BJ (cell line): ENCODE measurements at places on chromosomes 7 and 10.

DNA sequence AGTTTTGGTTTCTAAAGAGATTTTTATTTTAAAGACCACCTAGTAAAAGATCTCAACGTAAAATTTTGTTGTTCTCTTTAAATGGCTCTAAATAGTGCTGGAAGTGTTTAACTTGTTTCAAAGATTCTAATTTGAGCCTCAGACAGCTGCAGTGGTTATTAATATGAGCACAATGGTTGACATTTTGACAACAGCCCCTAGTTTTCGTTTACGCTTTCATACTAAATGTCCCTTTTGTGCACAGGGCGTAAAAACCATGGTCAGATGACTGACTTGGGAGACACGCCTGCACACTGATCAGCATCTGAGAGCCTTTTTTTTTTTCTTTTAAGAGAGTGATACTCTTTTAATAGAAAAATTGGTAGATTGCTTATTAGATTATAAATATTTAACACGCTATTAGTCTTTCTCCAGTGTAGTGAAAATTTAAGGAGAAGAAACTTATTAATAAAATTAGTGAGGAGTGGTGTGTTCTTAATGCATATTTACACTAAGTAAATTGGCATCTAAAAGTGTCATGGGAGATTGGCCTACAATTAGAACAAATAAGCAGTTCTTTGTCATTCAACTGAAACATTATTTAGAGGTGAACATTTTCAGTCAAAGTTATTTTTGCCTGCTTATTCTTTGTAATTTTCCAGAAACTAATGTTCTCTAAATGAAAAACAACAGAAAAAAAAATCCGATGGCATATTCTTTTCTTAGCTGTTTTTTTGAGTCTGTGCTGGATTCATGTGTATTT is 182.8 kb upstream of the PHYHIPL start:
- DNase-seq: no peak

- DNase-seq: no peak
Measured at GRCh38 chr7:158858592-158859503, 2.5 kb downstream of the DYNC2I1 start.

DNA sequence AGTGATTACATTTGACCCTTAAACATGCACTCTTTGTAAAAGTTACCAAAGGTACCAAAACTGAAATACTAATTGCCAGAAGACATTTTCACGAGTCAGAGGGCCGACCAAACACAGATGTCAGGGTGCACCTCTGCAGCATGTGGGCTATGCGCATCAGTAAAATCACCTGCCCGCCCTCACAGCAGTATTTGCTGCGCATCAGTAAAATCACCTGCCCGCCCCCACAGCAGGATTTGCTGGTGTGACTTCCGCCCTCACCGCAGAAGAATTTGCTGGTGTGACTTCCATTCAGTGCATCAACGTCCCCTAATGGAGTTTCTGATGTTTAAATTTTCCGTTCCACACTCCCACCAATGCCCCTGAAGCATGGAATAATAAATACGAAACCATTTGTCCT is 202.9 kb downstream of the PTPRN2 start:
- DNase-seq: no peak

GRCh38 chr10:23448802-23449570 is 10.1 kb downstream of the OTUD1 start:
- no peak for DNase-seq

DNA sequence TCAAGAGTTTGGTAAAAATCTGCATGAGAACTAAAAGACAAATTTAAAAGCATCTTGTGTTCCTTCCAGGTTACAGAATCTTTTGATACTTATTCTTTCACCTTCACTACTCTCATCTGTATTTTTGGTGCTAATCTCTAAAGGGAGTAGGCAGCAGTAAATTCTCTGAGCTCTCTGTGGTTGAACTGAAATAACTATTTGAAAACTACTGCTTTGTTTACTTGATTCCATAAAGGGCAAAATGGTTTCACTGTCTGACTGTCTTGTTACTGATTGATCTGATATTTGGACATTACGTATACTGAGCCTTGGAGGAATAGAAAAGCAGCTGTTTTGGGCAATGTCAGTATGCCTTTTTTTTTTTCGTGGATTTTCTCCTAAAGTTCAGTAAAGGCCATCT is 103.3 kb downstream of the CHRM2 start:
- DNase-seq: no peak

DNA sequence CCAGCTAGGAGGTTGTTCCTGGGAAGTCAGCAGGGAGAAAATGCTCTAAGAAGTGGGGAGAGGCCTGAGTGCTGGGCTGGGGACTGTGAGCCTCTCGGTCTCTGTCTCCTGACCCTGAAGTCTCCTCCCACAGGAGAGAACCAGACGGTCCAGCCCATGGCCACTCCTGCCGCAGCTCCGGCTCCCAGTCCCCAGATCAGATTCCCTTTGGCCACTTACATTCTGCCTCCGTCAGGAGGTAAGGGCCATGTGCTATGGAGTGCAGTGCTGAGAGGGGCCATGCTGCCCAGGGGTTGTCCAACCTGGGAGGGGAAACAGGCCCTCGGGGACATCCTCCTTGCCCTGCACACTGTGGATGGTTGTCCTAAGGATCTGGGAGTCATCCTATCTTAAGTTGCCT is 21.3 kb upstream of the ZNF467 start:
- no peak for DNase-seq

DNA sequence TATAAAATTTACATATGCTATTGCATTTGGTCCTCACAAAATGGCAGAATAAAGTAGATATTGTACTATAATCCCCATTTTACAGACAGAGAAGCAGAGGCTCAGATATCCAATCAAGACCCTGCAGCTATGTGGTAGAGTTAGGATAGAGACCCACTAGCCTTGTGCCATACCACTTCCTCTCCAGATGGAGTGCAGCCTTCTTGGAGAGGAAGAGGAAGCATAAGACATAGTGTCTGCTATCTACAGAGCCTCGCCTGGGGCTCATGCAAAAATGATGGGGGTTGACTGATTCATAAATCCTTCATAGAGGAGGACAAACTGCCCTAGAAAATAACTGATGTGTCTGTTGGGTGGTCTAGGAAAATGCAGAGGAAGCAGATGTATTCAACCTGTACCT is 447.3 kb downstream of the KCNMA1 start:
- no peak for DNase-seq

- DNase-seq: no peak
Measured at GRCh38 chr10:10845826-10846503, 171.7 kb upstream of the CELF2 start.

GRCh38 chr10:50648089-50648934 is 24.6 kb upstream of the SGMS1 start:
- no peak for DNase-seq

DNA sequence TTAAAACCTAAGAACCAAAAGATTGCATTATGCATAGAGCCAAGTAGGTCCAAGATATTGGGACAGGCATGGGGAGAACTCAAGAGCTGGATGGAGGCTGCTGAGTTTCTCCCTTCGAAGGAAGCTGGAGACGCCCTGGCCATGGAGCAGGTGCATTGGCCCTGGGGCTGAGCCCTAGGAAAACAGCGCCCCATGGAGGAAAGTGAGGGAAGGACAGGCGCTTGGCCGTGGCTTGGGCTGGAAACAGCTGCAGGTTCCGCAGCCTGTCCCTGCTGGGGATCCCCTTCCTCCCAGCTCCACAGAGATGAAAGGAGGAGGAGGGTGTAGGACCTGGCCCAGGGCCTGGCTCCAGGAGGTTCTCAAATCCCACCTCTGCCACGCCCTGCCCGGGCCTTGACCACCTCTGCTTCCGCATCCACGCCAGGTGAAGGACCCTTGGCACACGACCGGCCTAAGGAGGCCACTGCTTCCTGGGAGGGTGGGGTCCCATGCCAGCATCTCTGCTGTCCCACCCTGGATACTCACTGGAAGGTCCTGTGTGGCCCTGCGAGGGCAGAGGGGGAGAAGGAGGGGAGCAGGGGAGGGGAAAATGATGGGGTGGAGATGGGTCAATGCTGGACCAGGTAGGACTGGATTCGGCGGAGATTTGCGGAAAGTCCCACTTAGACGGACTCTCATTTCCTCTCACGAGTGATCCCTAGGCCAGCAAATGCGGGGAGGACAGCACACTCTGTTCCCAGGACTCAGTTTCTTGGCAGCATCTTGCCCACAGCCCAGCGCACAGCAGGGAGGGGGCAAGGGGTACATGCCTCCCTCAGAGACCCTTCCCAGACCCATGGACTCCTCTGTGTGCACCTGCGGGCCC is 258.6 kb upstream of the TCERG1L start:
- DNase-seq: no peak

- DNase-seq: no peak
Measured at GRCh38 chr7:55030314-55030713, 11.5 kb downstream of the EGFR start.

DNA sequence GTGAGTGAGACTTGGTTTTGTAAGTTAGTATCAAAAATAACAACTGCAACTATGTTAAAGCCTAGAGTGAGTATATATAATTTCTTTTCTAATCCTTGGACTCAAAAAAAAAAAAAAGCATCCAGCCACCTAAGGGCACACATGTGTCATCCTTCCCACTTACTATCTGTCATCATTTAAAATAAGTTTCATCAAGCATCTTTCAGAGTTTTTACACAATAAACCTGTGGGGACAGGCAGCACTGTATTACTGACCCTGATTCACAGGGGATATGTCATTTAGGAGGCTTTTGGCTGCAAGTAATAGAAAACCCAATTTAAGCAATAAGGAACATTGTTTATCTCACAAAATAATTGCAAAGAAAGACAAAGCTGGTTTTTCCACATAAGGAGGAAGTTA is 32.3 kb upstream of the OSBPL3 start:
- no peak for DNase-seq

DNA sequence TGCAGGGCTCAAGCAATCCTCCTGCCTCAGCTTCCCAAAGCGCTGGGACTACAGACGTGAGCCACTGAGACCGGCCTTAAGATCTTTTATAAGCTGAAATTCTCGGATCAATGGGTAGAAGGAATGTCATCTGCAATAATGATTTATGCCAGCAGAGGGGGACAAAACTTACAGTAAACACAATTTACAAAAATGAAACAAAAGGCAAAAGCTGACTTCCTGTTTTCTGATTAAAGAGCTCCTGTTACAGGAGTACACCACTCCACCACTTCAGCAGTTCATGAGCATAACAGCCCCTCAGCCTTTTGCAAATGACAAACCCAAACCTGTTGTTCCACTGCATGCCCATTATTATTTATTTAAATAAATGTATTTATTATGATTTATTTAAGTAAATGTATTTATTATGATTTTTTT is 88.5 kb upstream of the ATP6V0A4 start:
- DNase-seq: no peak

- no peak for DNase-seq
Measured at GRCh38 chr10:132449811-132450181, 52.8 kb downstream of the PWWP2B start.

GRCh38 chr10:126576336-126576735 is 94.2 kb downstream of the C10orf90 start:
- no peak for DNase-seq

GRCh38 chr7:43085992-43086391 is 26.5 kb upstream of the HECW1 start:
- DNase-seq: no peak
